ENCODE measurements at places on chromosomes 2 and 18.

- DNase-seq, result no peak
Observed at GRCh38 chr2:84427235-84428138, 31.6 kb downstream of the SUCLG1 start.

- no peak for DNase-seq
Observed at GRCh38 chr2:191297033-191297432, 51.8 kb downstream of the MYO1B start.

- no peak for DNase-seq
Observed at GRCh38 chr2:44342854-44343253, 18.4 kb downstream of the PREPL start.

DNA sequence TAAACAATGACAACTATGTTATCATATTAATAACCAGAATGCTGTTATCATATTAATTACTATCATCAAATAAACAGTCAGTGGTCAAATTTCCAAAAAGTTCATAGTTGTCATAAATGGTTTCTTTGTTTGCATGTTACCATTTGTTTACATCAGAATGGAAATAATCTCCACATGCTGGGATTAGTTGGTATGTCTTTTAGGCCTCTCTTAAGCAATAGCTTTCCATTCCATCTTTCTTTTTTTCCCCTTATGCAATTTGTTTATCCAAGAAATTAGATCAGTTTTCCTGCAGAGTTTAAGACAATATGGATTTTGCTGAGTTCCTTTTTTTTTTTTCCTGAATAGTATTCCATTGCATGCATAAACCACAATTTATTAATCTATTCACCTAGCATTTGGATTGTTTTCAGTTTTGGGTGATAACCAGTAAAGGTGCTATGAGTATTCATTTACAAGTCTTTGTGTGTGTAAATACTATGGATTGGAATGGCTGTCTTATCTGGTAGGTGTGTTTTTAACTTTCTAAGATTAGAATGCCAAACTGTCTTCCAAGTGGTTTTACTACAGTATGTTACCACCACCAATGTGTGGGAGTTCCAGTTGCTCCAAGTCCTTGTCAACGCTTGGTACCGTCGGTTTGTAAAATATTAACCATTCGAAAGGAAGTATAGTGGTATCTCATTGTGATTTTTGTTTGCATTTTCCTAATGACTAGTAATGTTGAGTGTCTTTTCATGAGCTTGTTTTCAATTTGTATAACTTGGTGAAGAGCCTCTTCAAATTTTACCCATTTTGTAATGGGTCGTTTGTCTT lies 33.3 kb upstream of the TXNDC2 start:
- no peak for DNase-seq

- no peak for DNase-seq
Observed at GRCh38 chr2:1670636-1671035, 73.7 kb downstream of the PXDN start.

DNA sequence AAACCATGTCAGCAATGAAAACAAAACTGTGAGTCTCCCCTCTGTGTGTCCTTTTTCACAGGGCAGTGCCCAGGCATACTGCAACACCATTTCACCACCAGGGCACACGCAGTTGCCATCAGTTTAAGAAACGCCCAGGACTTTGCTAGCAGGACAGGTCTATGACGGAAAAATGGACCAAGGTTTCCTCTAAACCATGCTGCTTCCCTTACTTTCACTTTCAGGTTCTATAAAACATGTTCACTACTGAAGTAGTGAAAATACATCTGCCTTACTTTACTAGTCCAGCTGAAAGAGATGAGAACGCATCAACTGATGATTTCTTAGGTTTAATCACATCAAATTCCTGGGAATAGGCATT lies 110.5 kb downstream of the TCF4 start:
- no peak for DNase-seq

All from cerebellar nuclear complex (tissue), 1 donor.